Tibial nerve (tissue), 4 donors: ENCODE measurements at places on chromosomes 11 and 22. TPM values are rescaled to one million over a fixed set of nuclear protein-coding genes. Genes with fewer than 3 reads are reported as not detected.

DNA sequence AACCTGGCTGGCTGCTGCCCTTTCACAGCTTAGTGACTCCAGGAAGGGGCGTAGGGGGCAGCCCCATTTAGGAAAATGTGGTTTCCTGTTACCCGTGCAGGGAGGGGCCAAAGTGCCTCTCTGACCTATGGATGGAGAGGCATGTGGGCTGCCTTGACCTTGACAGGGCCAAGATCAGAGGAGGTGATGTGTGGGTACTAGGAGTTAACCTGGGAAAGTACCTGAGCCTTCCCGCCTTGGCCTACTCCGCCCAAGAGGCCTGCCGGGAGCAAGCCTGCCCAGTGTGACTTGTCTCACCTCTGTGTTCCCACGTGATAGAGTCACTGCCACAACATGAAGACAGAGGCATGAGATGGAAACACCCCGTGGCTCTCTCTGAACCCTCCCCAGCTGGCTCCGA, 33.4 kb downstream of the GRAMD4 start:
- no peak for DNase-seq

DNA sequence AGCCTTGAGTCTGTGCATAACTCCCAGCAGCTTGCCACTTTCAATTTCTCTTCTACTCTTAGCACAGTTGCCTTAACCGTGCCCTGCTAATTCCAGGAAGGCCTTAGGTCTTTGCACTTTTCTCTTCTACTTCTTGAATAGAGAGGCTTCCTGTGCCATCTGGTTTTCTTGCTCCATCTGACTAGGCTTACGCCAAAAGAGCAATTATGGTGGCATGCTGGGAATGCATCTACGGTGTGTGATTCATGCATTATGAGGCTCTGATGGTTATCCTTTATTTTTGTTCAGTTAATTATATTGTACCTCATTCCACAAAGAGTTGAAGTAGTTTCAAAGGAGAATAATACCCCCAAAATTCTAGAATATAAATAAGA, 29.4 kb downstream of the SIK2 start:
- no peak for DNase-seq

- no peak for DNase-seq
These were observed 243.7 kb downstream of the KIRREL3 start for GRCh38 chr11:126756855-126757254.

GRCh38 chr11:6654281-6655019, 1.2 kb downstream of the DCHS1 start:
- DNase-seq, result no peak

GRCh38 chr22:26646158-26646557, 11.2 kb upstream of the MIAT start:
- DNase-seq, result no peak

GRCh38 chr11:56522008-56522407, 21.0 kb downstream of the OR5M11 start:
- DNase-seq, result no peak

DNA sequence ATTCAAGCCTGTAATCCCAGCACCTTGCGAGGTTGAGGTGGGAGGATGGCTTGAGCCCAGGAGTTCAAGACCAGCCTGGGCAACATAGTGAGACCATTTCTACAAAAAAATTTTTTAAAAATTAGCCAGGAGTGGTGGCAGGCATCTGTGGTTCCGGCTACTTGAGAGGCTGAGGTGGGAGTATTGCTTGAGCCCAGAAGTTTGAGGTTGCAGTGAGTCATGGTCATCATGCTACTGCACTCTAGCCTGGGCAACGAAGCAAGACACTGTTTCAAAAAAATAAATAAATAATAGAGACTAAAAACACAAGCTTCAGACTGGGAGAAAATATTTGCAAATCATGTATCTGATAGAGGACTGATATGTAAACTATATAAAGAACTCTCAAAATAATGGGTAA, 33.2 kb downstream of the BTBD10 start:
- no peak for DNase-seq

GRCh38 chr11:4559527-4560440, 14.8 kb downstream of the OR52M1 start:
- DNase-seq, result no peak

DNA sequence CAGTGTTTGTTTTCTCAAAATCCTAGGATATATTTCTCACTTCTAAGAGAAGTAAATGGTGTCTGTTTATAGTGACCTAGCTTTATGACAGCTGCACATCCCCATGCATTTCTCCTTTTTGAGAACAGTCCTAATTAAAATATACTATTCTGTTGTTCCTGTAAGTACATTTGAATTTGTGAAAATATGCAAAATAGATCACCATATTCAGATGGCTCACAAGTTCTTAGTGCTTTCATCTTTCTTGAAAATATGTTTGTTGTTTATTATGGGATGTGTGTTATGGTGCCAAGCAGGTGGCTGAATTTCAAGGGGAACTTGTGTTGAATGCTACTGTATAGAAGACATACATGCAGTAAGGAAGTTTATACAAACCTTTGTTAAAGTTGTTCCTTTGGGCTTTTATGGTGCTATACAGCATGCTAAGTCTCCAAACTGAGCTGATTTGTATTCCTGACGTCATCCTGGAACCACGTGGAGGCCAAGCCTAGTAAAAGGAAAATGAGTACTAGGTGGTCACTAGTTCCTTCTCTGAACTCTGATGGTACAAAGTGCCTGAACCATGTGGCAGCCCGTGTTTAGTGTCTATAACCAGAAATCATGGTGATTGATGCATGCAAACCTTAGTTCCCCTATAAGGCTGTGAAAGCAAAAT, 7.8 kb upstream of the VSTM5 start:
- no peak for DNase-seq

DNA sequence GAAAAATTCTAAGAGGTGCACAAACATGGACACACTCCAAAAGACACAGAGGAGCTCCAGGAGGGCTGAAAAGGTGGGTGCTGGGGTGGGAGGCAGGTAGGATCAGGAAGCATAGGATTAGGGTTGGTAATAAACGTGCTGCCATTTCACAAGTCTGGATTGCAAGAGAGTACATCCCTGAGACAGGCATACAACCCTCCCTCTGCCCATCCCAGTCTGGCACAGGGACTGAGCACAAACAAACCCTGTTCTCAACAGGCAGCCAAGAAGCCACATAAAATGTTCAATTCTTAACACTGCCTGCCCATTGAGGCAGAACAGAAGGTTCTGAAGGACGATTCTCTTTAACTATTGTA, 18.5 kb downstream of the SLC35F2 start:
- peak; percentile 45 for DNase-seq

- DNase-seq, result no peak
These were observed 355.2 kb downstream of the RAB38 start for GRCh38 chr11:87820011-87820410.

DNA sequence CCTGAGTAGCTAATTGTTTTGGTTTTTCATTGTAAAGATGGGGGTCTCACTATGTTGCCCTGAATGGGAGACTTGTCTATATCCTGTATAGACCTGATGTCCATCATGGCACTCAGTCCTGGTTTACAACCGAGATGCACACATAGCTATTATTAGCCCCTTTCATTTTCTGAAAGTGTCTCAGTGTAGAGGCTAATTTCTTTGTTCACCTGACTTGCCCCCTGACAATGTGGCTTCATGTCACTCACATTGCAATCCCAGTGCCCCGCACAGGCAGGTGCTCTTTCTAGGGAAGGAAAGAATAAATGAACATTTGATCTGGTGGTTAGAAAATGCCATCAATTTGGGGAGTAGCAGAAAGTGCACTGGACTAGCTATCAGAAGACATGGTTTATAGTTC, 13.1 kb upstream of the KDM2A start:
- no peak for DNase-seq

DNA sequence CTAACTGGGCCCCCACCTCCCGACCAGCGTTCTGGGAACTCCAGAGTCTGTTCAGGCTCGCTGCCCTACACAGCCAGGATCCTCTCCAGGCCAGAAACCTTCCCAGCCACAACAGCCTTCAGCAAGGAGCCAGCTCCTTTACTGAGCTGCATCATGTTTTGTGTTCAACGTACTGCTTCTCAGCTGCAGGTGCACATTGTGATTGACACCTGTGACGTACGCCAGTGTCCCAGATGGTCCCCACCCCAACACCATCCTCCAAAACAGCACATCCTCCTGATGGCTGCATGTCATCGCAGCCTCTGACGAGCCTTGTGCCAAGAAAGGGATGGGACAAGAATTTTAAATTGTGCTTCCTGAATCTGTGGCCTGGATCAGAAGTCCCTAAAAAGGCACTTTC, 117.5 kb downstream of the SPATA19 start:
- no peak for DNase-seq

GRCh38 chr11:18093959-18094358, 11.9 kb downstream of the SAAL1 start:
- DNase-seq, result no peak

GRCh38 chr11:94112206-94112953, 16.3 kb upstream of the PANX1 start:
- no peak for DNase-seq

DNA sequence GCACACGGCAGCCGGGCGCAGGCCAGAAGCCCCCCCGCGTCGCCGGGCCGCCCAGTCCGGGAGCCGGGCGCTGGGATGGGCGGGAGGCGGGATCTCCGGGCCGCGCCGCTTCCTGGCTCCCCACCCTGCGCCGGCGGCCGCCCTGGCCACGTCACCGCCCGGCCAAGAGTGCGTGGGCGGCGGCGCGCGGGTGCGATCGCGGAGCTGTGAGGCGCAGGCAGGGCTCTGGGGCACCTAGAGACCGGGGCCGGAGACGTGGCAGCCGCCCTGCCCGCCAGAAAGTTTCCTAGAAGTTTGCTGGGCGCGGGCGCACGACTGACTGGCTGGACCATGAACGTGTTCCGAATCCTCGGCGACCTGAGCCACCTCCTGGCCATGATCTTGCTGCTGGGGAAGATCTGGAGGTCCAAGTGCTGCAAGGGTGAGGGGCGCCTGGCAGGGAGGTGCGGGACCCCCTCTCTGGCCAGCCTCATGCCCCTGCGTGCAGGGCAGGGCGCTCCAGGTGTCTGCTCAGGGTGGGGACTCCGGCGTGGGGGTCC, at the start of gene KDELR3:
Gene KDELR3 (plus strand): TSS at position 193 of the 539 bp plus-strand sequence. CDS start 138 bp downstream, at position 331.
- peak; percentile 49 for DNase-seq

GRCh38 chr11:45683271-45684058, 18.0 kb upstream of the CHST1 start:
- no peak for DNase-seq

GRCh38 chr11:67303132-67303834, at the start of gene SSH3:
SSH3 (plus strand) TSS chr11:67303530; CDS start chr11:67303626, 96 bp downstream.
- DNase-seq, result peak; percentile 75

GRCh38 chr11:79095424-79095823, 345.4 kb downstream of the TENM4 start:
- DNase-seq, result no peak

DNA sequence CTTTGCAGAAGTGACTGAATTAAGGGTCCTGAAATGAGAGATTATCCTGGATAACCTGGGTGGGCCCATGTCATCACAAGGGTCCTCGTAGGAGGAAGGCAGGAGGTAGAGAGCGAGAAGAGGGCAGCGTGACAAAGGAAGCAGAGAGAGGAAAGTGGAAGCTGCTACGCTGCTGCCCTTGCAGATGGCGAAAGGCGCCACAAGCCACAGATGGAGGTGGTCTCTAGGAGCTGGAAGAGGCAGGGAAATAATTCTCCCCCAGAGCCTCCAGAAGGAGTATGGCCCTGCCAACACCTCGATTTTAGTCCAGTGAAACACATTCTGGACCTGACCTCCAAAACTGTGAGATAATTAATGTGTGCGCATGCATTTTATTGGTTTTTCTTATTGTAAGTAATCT, 13.4 kb downstream of the TMEM184B start:
- no peak for DNase-seq

GRCh38 chr22:32842486-32842885, 41.0 kb downstream of the TIMP3 start:
- DNase-seq, result no peak

DNA sequence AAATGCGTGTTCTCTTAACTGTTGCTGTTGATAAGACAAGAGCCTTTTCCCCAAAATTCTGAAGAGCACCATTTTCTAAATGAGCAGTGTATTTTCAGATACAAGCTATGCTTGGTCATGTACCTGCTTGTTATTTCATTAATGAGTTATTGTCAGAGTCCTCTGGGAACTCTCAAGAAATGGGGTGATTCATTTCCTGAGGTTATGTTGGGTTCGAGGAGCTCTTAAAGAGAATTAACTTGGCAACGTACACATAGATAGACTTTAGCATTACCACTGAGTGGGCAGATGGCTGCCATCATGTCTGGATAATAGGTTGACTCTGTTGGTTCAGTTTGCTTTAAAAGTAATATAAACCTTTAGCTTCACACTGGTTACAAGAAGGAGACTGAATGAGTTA, 87.9 kb upstream of the SORL1-AS1 start:
- no peak for DNase-seq

DNA sequence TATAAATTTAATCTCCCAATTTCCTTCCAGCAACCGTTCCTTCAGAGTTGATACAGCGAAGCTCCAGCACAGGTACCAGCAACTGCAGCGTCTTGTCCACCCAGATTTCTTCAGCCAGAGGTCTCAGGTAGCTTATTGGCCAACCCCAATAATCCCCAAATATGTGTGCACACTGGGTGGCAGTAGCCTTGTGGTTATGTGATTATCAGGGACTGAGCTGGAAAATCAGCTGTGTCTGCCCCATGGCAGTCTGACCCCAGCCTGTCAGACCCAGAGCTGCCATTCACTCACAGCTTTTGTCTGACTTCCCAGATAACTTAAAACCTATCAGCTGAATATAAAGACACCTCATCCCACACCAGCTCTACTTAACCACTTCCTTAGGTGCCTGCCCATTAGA, 2.0 kb downstream of the HSCB start:
- no peak for DNase-seq

DNA sequence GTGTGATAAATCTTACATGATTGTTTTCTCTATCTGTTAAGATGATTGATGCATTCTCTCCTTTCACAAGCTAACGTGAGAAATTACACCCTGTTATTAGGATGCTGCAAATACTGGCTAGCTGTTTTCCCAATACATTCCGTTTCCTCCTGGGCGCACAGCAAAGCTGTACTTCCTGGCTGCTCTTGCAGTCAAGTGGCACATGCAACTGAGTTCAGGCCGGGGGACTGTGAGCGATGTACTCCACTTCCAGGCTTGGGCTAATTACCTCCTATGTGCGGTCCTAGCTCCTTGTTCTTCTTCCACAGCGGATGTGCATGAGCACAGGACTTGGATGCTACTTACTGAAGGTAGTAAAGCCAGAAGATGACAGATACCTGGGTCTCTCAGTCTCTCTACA, 234.9 kb upstream of the SESN3 start:
- DNase-seq, result no peak

GRCh38 chr22:23180301-23180892, at the start of gene BCR:
BCR (plus strand) TSS chr22:23180509; CDS start chr22:23180961, 452 bp downstream.
- peak; percentile 58 for DNase-seq

- no peak for DNase-seq
These were observed 7.1 kb downstream of the DDB1 start for GRCh38 chr11:61325649-61326414.

Gene CFAP300
- total RNA-seq, result 11.8 TPM

Gene MPPED2
- total RNA-seq, result 3.5 TPM

Gene NRIP3
- 1.3 TPM for total RNA-seq

Gene APIP
- total RNA-seq, result 24.5 TPM

Gene KRTAP5-2
- not detected for total RNA-seq

Gene UBQLNL
- total RNA-seq, result 3.7 TPM

Gene STX5
- total RNA-seq, result 27.3 TPM

Gene GPR83
- total RNA-seq, result 0.21 TPM

Gene CAVIN3
- 270 TPM for total RNA-seq

Gene OR8H1
- total RNA-seq, result not detected

Gene DNAJB7
- total RNA-seq, result not detected
